ENCODE measurements at places on chromosomes 2 and 18.

DNA sequence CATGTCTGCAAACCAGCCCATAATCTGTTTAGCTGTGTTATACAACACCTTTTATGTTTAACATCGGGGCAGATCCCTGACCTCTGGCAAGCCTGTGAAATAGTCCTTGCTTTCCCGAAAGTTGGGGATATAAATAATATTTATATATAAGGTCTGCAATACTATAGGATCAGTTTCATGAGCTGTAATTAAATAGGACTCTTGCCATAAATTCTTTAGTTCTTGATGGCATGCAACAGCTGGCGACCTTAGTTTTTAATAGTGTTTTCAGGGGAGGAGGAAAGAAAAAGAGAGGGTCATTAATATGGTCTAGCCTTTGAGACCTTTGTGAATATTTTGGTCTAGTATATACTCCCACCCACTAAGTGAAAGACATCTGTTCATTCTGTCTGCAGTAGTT, 166.5 kb downstream of the MTX2 start:
- no peak overlapping the region for H3K4me3 ChIP-seq
- no peak overlapping the region for H3K27ac ChIP-seq
- no peaks in the 10 kb centered on the region for H3K4me1 ChIP-seq
- DNase-seq: no peak
- H3K27me3 ChIP-seq: no peaks in the 10 kb centered on the region
- H3K36me3 ChIP-seq: no peaks in the 10 kb centered on the region

DNA sequence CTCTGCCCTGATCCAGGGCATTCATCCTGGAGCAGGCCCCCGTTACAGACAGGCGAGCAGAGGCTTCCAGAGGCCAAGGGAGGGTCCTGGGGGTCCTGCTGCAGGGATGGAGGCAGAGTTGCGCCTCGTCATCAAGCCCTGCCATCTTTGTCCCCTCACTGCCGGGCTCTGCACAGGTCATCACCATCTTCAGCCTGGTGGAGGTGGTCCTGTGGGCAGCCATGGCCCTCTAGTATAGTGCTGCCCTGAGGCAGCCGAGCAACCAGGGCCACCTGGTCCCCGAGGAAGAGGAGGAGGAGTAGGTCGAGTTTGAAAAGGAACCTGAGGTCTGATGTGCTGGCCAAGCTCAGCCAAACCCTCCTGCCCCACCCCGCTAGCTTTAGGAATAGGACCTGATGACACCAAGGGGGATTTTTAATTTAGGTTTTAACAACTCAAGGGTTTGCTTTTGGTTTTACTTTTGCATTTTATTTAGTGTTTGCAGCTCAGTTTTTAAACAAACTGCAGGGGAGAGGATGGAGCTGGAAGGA, 8.8 kb upstream of the ALPI start:
- no peak overlapping the region for H3K27ac ChIP-seq
- DNase-seq: no peak
- no peak overlapping the region for H3K4me3 ChIP-seq
- H3K36me3 ChIP-seq: no peaks in the 10 kb centered on the region
- H3K4me1 ChIP-seq: peaks cover 13% of the 10 kb centered on the region
- no peaks in the 10 kb centered on the region for H3K27me3 ChIP-seq

- DNase-seq: no peak
- no peaks in the 10 kb centered on the region for H3K4me1 ChIP-seq
- no peaks in the 10 kb centered on the region for H3K27me3 ChIP-seq
- H3K27ac ChIP-seq: no peak overlapping the region
Measured at GRCh38 chr18:79574938-79575525, 104.6 kb upstream of the CTDP1 start.

- DNase-seq: peak; percentile 48
- no peaks in the 10 kb centered on the region for H3K36me3 ChIP-seq
- H3K4me3 ChIP-seq: no peak overlapping the region
- H3K4me1 ChIP-seq: no peaks in the 10 kb centered on the region
- no peak overlapping the region for H3K27ac ChIP-seq
Measured at GRCh38 chr2:1550658-1551316, 137.5 kb downstream of the TPO start.

DNA sequence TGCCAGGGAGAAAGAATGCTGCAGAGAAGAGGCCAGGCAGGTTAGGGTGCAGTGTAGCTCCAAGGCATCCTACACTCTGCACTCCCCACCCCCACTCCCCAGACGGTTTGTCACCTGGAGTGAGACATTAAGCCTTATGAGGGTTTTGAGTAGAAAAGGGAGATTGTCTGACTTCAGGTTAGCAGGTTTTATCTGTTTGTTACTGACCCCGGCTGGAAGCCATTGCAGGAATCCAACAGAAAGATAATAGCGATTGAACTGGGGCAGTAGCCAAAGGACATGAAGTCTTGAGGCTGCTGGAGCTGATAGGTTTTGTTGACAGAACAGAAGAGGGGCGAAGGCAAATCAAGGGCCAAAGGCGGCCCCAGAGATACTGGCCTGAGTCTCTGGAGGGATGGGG, 36.0 kb upstream of the OR6B3 start:
- no peaks in the 10 kb centered on the region for H3K27me3 ChIP-seq
- no peak overlapping the region for H3K4me3 ChIP-seq
- H3K36me3 ChIP-seq: no peaks in the 10 kb centered on the region
- H3K4me1 ChIP-seq: no peaks in the 10 kb centered on the region
- no peak overlapping the region for H3K27ac ChIP-seq
- DNase-seq: no peak

DNA sequence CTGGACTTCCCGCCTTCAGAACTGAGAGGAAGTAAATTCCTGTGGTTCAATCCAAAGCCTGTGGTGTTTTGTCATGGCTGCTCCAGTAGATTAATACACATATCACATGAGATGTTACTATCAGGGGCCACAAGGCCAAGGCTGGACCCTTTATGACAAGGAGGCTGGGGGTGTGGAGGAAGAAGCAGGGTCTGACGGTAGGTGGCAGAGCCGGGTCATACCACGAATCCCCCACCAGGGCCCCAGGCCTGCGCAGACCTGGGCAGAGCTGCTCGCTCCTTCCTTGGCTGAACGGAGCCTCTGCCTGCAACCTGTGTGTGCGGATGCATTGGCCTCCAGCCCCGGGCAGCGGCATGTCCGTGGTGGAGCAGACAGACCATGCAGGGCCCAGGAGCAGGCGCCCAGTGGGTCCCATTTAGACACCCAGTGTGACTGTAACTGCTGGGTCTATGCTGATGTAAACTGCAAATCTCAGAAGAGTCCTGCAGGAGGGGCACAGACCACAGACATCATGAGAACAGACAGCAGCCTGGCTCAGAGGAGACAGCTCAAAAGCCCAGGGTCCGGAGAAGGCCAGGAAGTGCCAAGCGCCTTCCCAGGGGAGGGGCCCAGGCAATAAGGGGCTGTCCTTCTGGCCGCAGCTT, 155.2 kb downstream of the PXDN start:
- H3K36me3 ChIP-seq: no peaks in the 10 kb centered on the region

DNA sequence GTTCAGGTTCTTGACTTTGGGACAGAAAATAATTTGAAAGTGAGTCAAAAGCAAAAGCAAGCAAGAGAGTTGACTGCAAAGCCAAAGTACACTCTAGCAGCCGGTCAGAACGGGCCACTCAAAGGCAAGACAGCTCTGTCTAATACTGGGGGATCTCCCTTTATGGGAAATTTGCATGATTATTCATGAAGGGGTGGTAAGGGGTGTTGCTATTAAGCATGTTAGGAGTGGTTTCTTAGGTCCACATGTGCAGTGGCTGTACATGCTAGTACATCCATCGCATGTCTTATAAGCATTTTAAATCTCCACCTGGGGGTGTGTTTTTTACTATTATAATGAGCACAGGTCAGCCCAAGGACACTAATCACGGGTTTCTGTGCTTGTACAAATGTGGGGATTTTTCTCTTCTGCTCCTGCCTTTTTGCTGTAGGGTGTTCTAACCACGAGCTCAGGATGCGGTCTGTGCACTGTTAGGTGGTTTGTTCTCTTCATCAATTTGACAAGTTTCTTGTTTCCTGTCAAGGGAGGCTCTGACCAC, 60.2 kb upstream of the SPP2 start:
- no peak overlapping the region for H3K4me3 ChIP-seq
- no peak for DNase-seq
- H3K36me3 ChIP-seq: peaks cover 13% of the 10 kb centered on the region
- no peak overlapping the region for H3K27ac ChIP-seq
- no peaks in the 10 kb centered on the region for H3K27me3 ChIP-seq

DNA sequence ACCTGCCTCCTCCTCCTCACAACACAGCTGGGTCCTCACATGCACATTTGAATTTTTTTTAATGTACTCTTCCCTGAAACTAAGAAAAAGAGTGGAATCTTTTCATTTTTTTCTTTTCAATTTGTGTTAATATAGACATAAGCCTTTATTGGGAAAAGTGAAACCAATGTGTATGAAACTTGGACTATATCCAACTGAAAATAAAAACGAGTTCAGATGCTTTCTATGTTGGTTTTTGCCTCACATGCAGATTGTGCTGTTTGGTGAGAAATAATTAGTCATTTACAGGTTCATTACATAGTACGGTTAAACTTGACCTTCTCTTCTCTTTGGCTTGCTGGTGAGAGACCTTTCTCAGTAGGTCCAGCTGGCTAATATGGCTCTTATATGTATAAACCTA, 515.2 kb upstream of the FANCL start:
- no peaks in the 10 kb centered on the region for H3K27me3 ChIP-seq
- no peaks in the 10 kb centered on the region for H3K4me1 ChIP-seq
- no peak for DNase-seq

DNA sequence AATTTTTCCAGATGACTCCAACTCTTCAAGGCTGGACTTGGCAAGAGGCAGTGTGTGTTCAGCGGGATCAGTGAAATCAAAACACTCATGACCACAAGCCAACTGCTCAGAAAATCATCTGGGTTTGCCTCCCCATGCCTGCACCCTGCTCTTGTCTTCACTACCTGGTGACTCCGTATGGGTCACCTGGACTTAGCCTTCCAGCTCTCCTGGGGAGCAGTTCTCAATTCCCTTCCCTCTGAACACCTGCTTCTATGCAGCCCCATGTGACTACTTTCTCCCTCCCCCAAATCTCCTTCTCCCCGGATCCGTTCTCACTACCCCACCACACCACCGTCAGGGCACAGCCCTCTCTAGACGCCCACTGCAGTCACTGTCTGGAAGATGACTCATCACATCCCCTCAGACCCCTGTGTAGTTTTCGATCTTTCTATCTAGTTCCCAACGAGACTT, 130.2 kb upstream of the ID2 start:
- no peaks in the 10 kb centered on the region for H3K36me3 ChIP-seq
- H3K4me3 ChIP-seq: no peak overlapping the region
- no peak overlapping the region for H3K27ac ChIP-seq
- no peaks in the 10 kb centered on the region for H3K4me1 ChIP-seq
- H3K27me3 ChIP-seq: no peaks in the 10 kb centered on the region

GRCh38 chr18:58231930-58232329, 187.9 kb downstream of the NEDD4L start:
- no peaks in the 10 kb centered on the region for H3K36me3 ChIP-seq
- H3K4me3 ChIP-seq: no peak overlapping the region
- DNase-seq: no peak
- H3K4me1 ChIP-seq: peaks cover 20% of the 10 kb centered on the region
- no peaks in the 10 kb centered on the region for H3K27me3 ChIP-seq
- H3K27ac ChIP-seq: no peak overlapping the region

DNA sequence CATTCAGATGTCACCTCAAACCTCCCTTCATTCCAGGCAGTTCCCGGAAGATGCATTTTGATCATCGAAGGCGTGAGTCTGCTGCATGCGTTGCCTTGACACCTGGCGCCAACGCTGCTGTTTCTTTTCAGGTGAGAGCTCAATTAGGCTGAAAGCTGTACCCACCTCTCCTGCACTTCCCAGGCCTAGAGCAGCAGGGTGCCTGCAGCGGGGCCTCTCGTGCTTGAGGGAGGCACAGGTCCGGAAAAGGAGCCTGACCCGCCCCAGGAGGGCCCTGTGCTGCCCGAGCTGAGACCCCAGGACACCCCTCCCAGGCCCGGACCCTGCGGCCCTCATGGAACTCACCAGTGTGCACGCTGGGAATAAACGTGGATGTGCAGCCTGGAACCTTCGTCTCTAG, 31.4 kb upstream of the KCNG2 start:
- DNase-seq: no peak
- no peaks in the 10 kb centered on the region for H3K36me3 ChIP-seq

DNA sequence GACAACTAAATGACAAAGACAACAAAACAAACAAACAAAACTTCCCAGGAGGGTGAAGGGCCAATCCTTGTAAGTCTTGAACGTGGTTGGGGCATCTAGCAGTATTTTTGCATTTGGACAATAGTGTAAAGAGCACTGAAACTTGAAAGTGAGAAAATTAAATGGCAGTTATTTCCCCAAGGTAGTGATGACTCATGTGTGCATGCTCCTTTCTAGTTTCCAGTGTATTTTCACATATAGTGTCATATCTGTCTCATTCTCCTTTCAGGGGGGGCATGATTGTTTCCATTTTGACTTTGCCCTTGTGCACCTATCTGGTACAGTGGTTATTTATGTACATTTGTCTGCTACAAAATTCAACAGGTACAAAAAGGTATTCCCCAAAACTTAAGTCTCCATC, 39.5 kb downstream of the CERS6 start:
- H3K27ac ChIP-seq: no peak overlapping the region
- H3K27me3 ChIP-seq: no peaks in the 10 kb centered on the region
- peaks cover 5% of the 10 kb centered on the region for H3K4me1 ChIP-seq
- DNase-seq: no peak

- no peak for DNase-seq
- peaks cover 2% of the 10 kb centered on the region for H3K36me3 ChIP-seq
- peaks cover 26% of the 10 kb centered on the region for H3K27me3 ChIP-seq
- no peaks in the 10 kb centered on the region for H3K4me1 ChIP-seq
- peak overlapping the region; percentile 24 for H3K4me3 ChIP-seq
- no peak overlapping the region for H3K27ac ChIP-seq
Measured at GRCh38 chr2:232486558-232487384, 863 bp downstream of the ECEL1 start.

DNA sequence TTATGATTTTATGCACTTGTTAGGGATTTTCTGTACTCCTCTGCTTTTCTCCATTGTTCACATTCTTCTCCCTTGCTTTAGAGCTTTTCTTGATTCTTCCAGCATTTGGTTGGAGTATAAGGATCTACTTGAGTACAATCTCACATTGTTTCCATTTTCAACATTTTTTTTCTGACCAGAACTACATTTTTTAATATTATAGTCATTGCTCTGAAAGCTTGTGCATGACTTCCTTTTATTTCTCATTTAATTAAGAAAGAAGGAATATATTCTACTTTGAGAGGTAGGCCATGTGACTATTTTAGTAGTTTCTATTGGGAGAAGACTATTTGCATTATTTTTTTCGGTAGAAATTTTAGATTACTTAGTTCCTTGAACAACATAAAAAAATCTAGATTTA, 200.4 kb downstream of the TMEM247 start:
- H3K4me3 ChIP-seq: no peak overlapping the region
- H3K27ac ChIP-seq: no peak overlapping the region
- H3K4me1 ChIP-seq: no peaks in the 10 kb centered on the region
- no peak for DNase-seq
- peaks cover 2% of the 10 kb centered on the region for H3K27me3 ChIP-seq
